ENCODE measurements at places on chromosomes 11 and 22.

DNA sequence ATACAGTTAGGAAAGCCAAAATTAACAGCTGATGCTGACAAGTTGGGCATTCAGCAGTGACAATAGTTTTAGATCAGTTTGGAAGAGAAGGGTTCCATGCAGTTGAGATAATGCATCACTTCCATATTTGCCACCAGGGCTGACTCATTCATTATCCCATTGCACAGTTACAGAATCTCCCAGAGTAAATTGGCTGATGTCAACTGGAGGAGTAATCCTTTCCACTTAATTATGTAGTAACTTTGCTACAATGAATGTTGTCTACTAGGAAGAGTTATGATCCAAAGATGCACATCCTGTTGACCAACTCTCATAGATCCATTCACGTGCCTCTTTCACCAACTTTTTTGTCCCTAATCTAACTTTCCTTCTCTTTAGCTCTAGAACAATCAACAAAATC lies 123.3 kb upstream of the LUZP2 start:
- DNase-seq = no peak

GRCh38 chr11:82682003-82682751 lies 51.5 kb downstream of the FAM181B start:
- DNase-seq = no peak

- no peak for DNase-seq
Observed at GRCh38 chr11:8683115-8683807, 669 bp downstream of the RPL27A start.

- no peak for DNase-seq
Observed at GRCh38 chr22:44730022-44730393, 22.4 kb upstream of the ARHGAP8 start.

- DNase-seq = no peak
Observed at GRCh38 chr11:76836613-76837291, 24.0 kb upstream of the ACER3 start.

- no peak for DNase-seq
Observed at GRCh38 chr22:38031491-38031890, 25.7 kb upstream of the PICK1 start.

GRCh38 chr11:113773092-113773415 lies 438 bp downstream of the ZW10 start:
- no peak for DNase-seq

DNA sequence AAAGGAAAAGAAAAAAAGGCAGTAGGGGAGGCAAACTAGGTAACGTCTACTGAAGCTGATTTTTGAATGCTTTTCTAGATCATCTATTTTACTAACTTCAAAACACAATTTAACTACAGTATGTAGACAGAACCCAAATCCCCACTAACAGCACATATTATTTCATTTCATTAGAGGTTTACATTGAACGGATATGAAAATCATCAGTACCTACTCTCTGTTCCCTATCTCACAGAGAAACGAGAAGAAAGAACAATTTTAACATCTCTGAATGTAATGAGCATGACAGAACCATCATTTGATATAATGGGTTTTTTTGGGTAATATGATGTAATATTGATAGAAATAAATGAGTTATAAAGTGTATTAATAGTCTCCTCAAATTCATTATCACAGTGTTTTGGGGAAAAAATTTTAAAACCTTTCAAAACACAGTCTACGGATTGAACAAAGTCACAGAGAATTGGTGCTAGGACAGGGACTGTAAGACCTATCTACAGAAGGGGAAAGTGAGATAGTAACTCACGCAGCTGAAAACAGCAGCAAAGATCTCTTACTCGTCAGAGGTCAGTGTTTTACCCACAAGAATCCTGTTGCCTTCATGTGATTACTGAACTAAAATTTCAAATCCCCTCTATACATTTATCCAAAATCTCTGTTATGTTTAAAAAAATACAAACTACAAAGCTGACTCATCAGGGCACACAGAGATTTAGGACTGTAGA lies 77.3 kb downstream of the ZBTB44 start:
- DNase-seq = no peak

- DNase-seq = no peak
Observed at GRCh38 chr11:66115638-66116301, 45.7 kb downstream of the PACS1 start.

GRCh38 chr11:64146036-64146955 lies 19.6 kb downstream of the MACROD1 start:
- DNase-seq = peak; percentile 70

DNA sequence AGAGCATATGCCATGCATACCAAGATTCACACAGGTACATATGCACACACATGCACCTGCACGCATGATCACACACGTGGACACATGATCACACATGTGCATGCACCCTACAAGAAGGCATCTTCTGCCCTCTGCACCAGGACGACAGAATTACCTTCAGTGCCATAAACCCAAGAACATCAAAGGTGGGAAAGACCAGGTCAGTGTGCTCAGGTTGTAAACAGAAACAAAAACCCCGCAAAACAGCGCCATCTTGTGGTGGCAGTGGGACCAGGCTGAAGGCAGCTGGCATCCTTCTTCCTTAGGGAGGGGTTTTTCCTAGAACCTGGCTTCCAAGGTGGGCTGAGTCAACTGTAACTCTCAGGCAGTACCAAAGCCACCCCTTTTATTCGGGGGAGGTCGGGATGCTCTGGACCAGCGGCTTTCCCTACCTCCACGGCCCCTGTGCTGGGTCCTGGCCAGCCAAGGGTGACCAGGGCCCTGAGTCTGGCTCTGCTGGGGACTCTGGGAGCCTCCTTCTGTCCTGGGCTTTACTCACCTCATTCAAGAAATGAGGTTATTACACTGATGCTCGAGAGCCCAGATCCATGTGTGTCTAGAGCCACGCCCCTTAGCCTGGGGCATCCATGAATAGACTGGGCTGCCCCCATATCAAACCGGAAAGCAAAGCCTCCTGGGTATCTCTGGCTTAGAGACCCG lies 69.4 kb upstream of the FGF3 start:
- peak; percentile 71 for DNase-seq

DNA sequence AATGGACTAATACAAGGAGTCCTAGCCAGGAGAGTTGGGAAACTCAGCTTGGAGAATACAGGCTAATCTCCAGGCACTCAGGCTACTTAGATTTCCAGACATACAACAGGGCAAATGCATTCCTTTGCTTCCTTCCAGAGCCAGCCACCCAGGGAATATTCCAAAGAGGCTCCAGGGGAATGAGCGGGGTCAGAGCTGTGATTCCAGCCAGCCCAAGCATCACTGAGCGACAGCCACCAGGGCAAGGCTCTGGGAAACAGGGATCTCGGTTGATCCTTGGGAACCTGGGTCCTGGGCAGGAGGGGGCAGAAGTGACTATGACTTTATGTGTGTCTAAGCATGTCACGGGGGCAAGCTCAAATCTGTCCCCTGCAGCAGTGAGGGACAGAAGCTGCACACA lies 112.3 kb upstream of the LMO1 start:
- no peak for DNase-seq

DNA sequence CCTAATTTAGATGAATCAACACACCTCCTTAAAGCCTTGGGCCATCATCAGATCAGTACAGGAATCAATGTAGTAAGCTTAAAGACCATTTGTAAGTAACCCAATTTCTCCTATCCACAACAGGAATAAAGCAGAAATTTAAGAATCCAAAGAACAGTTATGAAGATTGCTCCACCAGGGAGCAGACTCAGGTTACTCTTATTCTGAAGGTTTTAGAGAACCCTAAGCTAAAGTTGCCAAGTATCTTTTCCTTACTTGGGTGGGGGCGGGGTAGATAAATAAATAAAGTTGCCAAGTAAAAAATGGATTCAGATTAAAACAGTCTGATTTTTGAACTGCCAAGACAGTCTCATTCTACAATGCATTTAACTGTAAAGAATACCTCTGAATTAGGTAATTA lies 18.1 kb downstream of the CKAP5 start:
- no peak for DNase-seq

DNA sequence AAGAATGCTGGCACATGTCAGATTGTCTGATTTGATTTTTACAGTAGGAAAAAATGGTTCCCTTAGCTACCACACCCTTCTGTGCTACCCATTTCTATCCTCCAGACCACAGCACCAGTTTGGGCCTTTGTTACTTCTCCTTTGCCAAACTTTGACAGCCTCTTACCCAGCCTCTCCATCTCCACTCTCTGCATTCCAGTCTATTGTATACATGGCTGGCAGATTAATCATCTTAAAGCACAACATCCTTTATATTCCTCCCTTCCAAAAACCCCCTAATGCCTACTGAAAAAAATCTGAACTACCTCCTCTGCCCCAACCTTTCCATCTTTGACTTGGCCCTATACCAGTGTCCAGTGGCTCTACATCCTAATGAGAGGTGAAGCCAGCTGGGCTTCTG lies 10.8 kb upstream of the PANX1 start:
- no peak for DNase-seq

DNA sequence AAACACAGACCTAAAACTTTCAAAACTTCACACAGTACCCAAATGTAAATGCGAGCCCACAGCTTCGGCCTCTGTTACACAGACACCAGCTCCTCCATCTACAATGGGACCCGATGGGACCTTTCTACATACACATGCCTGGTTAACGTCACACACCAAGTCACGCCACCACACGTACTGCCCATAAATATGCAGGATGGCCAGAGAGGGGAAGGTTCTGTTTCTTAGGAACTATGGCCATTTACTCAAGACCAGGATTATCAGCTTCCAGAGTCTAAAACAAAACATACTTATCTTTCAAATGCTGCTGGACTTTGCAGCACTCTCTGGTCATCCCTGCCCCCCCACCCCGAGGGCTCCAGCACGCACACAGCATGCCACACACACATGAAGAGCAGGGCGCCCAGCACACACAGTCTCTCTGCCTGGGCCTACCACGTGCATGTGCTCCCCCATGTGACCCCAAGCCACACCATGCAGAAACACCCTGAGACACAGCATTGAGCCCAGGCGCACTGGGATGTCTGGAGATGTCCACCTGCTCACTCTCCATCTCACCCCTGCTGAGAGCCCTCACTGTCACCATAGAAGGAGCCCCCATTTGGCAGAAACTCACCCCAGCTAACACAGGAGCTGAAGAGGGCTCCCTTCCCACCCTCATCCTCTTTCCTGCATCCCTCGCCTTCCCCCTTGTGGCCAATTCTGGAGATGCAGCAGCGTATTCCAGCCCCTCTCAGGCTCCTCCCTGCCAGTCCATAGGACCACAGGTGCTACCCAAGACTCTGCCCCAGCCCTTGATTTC lies 61.8 kb downstream of the SLC22A12 start:
- peak; percentile 76 for DNase-seq

DNA sequence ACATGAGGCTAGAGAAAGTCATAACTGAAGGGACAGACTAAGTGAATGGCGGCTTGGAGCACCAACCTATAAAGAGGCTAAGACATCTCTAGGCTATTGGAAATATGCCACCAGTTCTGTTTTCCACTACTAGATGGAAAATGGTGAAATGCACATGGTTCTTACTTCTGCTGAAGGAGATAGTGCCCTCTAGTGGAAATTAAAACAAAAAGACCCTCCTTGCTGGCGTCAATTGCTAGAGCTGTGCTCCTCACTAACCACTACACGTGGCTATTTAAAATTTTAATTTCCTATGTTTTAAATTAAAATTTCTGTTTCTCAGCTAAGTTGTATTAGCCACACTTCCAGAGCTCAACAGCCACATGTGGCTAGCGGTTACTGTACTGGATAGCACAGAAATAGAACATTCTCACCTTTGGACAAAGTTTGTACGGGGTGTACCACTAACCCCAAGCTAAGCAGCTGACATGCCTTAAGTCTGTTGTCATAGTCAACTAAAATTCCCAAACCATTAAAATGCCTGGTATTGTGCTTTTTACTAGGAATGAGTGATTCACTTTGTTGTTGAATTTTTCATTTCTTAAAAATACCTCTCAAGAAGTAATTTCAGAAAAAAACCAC lies 34.1 kb upstream of the CALCA start:
- no peak for DNase-seq

DNA sequence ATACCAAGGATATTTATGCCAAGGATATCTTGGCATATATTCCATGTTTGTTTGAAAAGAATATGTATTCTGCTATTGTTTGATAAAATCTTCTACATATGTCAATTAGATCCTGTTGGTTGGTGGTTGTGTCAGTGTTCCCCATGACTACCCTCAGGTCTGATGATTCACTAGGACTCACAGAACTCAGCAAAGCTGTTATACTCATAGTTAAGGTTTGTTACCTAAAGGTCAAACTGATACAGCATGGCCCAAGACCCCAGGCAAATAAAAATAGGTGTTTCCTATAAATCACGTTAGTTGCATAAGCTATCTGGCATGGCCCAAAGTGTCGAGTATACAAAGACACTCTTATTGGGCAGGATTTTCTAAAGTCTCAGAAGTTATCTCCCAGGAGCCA lies 30.2 kb upstream of the B3GNT6 start:
- DNase-seq = no peak

DNA sequence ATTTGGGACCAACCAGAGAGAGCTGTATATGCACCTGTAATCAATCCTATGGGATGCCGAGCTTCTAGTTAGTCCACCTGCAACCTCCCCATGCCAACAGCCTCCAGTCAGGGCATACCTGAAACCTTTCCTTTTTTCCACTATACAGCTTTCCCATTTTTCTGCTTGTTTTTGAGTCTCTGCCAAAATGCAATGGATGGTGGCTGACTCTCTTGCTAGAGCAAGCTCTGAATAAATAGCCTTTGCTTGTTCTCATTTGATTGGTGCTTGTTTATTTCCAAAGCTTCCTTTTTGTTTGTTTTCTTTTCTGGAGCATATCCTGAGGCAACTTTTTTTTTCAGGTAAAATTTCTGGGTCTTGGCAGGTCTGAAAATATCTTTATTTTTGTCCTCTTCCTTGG lies 58.0 kb upstream of the PLET1 start:
- DNase-seq = no peak

- DNase-seq = no peak
Observed at GRCh38 chr11:44529895-44530412, 35.5 kb upstream of the CD82 start.

DNA sequence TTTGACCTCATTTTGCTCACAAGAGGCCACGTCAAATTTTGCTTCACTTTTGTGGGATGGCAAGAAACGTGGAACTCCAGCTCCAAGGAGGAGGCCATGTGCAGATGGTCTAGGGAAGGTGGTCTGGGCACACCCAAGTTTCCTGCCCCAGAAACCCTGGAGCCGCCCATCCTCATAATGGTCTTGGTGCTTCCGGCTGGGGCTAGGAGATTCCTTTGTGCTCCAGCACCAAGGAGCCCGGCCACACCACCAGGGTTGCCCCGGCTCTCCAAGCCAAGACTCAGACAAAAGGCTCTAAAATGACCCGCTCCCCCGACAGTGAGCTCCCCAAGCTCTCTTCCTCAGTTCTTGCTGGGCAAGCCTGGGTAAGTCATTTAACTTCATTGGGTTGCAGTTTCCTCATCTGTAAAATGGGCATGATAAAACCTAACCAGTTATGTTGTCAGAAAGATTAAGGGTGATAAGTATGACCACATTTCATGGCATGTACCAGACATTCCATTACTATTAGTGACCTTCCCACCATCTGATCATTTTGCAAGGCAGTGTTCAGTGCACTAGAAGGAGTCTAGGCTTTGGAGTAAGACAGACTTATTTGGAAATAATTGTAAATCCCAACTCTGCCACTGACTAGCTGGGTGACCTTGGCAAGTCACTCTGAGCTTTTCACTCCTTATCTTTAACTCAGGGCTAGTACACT lies 23.3 kb downstream of the DKK3 start:
- no peak for DNase-seq
